Aortic smooth muscle cell (primary cell): ENCODE measurements at places on chromosomes 11 and 22. TPM values are rescaled to one million over a fixed set of nuclear protein-coding genes. Genes with fewer than 3 reads are reported as not detected.

DDI1 gene
- total RNA-seq, result not detected in 2 replicates

CDC42BPG gene
- 0.25 and 0.26 TPM in 2 replicates for total RNA-seq

RFPL1 gene
- total RNA-seq, result not detected in 2 replicates

TSPAN4 gene
- total RNA-seq, result 185 and 221 TPM in 2 replicates

PRR33 gene
- not detected in 2 replicates for total RNA-seq

OTOG gene
- not detected in 2 replicates for total RNA-seq
